ENCODE measurements at places on chromosomes 3 and 15.

DNA sequence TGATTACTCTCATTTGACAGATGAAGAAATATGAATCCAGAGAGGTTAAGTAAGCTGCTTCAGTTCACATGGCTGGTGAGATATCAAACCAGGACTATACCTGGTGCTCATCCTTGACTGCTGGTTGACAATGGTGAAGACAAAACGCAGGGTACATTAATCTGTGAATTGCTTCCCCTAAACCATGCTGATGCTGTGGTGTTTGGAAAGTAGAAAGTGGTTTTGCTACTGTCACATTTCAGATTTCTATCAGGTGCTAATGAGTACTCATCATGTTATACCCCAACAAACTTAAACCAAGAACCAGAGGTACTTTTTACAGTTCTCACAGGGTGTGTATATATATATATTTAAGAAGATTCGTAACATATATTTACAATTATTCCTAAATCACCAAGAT, 85.0 kb upstream of the PRTG start:
- no peak for DNase-seq

GRCh38 chr3:14569474-14570000, 29.4 kb upstream of the GRIP2 start:
- no peak for DNase-seq

DNA sequence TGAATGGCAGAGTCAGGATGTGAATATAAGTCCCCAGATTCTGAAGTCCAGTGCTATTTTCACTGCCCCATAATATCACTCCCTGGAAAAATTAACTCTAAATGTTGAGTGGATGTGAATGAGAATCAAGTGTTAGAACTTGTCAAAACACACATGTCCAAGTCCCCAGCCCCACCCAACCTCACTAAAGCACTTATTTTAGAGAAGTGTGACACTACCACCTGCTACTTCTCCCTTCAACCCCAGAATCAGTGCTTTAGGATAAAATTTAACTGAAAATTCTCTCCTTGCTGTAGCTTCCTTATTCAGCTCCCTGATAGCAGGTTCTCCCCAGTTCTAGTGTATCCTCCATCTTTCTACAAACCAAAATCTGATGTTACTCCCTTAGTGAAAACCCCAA, 35.8 kb downstream of the HERC1 start:
- DNase-seq, result no peak

GRCh38 chr15:65342493-65342892, 35.3 kb downstream of the IGDCC3 start:
- no peak for DNase-seq

DNA sequence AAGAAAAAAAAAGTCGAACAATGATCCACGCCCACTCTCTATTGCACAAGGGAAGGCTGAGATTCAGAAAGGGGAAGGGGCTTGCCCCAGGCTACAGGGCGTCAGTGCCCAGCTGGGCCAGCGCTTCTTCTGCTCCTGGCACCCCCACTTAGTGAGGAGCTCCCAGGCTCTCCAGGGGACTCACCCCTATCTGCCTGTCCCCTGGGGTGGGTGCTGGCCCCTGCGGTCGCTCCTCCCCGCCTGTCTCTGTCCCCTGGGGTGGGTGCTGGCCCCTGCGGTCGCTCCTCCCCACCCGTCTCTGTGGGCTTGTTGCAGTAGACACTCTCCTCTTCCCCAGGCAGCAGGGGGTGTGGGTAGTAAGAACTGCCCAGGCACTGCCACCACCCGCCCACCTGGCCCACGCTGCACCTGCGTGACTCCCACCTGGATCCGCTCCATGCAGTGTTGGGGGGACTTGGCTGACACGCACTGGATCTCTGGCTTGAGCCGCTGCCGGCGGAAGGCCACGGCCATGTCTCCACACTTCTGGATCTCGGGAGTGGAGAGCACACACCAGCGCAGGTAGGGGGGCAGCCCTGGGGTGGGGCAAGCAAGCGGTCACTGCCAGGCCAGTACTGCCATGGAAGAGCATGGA, 14.6 kb downstream of the MELTF start:
- no peak for DNase-seq

GRCh38 chr15:58492661-58493397, 61.0 kb downstream of the LIPC start:
- no peak for DNase-seq

DNA sequence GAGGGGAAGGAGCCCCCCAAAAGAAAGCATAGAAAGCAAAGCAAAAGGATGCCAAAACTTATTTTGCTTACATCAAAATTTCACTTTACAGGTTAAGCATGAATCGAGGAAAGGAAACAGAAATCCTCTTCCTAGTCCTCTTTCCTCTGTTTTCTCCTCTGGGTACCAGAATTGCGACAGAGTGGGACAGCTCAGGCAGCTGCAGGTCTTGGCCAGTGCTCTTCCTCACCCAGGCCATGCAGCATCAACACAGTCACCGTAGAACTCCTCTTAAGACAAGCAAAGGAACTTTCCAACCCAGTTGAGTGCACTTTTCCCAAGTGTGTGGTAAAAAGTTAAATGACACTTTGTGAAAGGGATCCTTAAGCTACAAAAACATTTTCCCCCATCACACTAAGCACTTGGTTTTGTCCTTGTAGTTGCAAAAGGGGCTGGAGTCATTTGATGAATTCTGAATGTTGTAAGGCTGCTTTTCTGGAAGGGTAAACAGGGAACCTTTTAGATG, 45.9 kb upstream of the MEX3B start:
- no peak for DNase-seq

DNA sequence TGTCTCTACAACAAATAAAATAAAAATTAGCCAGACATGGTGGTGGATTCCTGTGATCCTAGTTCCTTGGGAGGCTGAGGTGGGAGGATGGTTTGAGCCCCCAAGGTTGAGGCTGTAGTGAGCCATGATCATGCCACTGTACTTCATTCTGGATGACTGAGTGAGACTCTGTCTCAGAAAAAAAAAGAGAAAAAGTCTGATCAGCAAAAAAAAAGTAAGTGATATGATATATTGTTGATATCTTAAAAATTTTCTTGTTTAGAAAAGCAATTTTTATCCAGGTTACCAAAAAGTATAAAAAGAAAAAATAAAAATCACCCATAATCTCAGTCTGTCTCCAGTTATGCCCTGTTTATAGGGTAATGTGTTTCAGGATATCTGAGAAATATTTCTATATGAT, 251.4 kb downstream of the OTOL1 start:
- DNase-seq, result no peak

- no peak for DNase-seq
These were observed 12.4 kb downstream of the PPM1M start for GRCh38 chr3:52257911-52258310.

DNA sequence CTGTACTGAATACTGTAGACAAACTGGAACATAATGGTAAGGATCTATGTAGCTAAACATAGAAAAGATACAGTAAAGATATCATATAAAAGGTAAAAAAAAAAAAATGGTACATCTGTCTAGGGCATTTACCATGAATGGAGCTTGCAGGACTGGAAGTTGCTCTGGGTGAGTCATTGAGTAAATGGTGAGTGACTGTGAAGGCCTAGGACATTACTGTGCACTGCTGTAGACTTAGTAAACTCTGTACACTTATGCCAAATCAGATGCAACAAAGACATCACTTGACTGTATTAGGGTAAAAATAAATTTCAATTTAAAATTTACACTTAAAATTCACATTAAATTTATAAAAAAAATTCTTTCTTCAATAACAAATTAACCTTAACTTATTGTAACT, 281.3 kb upstream of the LMCD1 start:
- no peak for DNase-seq

- no peak for DNase-seq
These were observed 73.3 kb downstream of the PTPRG start for GRCh38 chr3:61634678-61635077.

DNA sequence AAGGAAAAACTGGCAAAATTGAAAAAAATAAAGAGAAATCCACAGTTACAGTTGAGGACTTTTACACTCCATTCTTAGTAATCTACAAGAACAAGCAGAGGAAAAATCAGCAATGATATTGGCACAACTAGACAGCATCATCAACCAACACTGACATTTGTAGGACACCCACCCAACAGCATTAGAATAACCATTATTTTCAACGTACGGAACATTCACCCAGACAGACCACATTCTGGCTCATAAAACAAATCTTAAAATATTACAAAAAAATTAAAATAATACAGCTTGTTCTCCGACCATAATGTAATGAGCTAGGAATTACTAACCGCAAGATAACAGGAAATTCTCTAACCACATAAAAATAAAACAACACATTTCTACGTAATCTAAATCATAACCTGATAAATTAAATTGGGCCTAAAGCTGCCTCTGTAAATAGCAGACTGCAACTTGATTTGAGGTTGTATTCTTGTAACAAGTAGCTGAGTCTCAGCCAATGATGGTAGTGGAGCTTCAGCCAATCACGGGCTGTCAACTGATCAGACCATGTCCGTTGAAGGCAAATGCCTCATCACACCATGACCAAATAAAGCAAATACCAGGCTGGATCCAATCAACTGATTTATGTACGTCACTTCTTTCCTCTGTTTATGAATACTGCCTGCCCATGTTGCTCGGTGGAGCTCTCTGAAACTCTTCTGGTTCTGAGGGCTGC, 9.2 kb downstream of the PLSCR4 start:
- no peak for DNase-seq

DNA sequence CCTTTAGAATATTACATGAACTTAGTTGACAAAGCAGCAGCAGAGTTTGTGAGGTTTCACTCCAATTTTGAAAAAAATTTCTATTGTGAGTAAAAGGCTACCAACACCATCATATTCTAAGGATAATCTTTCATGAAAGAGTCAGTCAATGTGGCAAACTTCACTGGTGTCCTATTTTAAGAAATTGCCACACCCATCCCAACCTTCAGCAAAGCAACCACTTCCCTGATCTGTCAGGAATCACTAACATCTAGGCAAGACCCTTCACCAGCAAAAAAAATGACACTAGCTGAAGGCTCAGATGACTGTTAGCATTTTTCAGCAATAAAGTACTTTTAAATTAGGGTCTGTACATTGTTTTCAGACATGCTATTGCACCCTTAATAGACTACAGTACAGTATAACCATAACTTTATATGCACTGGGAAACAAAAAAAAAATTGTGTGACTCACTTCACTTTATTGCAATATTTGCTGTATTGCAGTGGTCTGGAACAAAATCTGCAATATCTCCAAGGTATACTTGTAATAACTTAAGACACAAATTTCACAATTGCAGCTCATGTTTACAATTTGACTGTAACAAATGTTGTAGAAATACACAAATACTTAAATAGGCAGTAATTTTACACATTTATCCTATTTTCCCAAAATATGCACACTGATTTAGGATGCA, 38.9 kb upstream of the ALCAM start:
- no peak for DNase-seq

GRCh38 chr3:61667814-61668213, 106.4 kb downstream of the PTPRG start:
- no peak for DNase-seq

GRCh38 chr3:70646635-70647034, 334.2 kb upstream of the MDFIC2 start:
- no peak for DNase-seq

- DNase-seq, result no peak
These were observed 76.3 kb downstream of the SMARCC1 start for GRCh38 chr3:47705391-47705790.

DNA sequence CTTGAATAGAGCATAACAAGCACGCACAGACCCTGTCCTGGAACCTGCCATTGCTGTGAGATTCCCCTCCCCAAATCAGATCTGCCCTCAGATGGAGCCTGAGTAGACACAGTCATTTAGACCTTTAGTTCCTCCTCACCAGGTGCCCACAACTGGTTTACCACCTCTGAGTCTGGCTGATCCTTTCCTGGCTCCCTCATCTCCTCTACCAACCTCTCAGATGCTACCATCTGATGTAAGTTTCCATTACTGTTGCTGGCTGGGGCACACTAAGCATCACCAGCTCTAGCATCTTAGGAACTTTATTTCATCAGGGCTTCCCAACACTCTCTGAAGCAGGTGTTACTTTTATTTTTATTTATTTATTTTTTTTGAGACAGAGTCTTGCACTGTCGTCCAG, 288.3 kb downstream of the TLE3 start:
- DNase-seq, result no peak

DNA sequence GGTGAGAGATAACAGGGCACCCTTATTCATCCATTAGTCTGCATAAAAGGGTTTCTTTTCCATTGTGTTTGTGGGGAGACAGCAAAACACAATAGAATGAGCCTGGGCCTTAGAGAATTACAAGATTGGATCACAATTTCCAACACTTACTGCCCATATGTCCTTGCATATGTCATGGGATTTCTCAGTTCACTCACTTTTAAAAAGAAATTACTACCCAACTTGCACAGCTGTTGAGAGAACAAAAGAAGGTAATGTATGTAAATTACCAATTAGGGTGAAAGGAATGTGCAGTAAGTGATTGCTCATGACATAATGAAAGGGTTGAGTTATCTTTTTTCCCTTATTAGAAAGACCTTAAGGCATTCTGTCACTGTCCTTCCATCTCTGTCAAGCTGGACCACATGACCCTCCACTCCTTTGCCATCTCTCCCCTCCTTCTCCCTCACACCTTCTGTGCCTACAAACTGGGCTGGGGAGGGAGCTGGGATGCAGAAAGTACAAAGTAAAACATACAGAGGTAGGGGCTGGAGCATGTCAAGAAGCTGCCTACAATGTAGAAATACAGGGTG, 244.2 kb downstream of the ZMAT3 start:
- DNase-seq, result no peak

GRCh38 chr3:165185707-165186327, 10.4 kb downstream of the SLITRK3 start:
- peak; percentile 6 for DNase-seq

GRCh38 chr3:87246662-87247429, 19.7 kb downstream of the CHMP2B start:
- DNase-seq, result no peak

GRCh38 chr3:111784001-111784400, 75.1 kb upstream of the PHLDB2 start:
- DNase-seq, result no peak

- peak; percentile 26 for DNase-seq
These were observed 64.2 kb upstream of the MYZAP start for GRCh38 chr15:57527382-57528091.

DNA sequence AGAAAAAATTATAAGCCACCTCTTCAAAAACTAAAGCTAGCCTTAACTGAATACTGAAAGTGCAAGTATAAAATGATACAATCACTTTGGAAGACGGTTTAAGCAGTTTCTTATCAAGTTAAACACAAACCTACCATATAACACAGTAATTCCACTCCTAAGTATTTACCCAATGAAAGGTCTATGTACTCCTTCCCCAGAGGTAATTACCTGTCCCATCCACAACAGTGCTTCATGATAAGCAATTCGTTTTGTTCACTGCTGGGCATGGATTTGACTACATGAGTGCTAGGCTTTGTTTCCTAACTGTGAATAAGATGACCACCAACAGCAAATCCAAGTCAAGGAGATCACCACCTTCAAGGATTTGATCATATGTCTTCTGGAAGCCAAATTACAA, 4.3 kb downstream of the COX5A start:
- no peak for DNase-seq

- no peak for DNase-seq
These were observed 407.3 kb downstream of the NAALADL2 start for GRCh38 chr3:175266478-175266877.

All from CD4-positive, alpha-beta T cell treated with Interleukin-15 for 4 hours (primary cell).